T-helper 17 cell (primary cell): ENCODE measurements at places on chromosomes 6 and 20.

DNA sequence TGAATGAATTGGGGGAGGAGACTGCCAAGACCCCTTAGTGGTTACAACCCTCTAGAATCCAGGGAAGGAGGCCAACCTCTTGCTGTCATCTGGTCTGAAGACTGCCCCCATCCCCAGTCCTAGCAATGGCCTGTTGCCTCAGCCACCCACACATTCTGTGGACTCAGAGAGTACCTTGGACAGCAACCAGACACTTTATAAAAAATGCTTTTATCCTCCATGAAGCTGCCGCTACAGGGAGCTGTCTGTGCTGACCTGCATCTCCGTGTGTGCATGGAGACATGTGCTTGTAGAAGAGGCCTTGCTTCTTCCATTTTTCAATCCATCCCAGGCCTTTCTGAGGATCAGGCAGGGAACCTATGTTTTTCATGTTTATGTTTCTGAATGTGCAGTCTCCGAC lies 15.2 kb downstream of the CDH22 start:
- H3K4me3 ChIP-seq = no peak overlapping the region
- peaks cover 74% of the 10 kb centered on the region for H3K27me3 ChIP-seq
- H3K4me1 ChIP-seq = peaks cover 4% of the 10 kb centered on the region
- no peak for DNase-seq

DNA sequence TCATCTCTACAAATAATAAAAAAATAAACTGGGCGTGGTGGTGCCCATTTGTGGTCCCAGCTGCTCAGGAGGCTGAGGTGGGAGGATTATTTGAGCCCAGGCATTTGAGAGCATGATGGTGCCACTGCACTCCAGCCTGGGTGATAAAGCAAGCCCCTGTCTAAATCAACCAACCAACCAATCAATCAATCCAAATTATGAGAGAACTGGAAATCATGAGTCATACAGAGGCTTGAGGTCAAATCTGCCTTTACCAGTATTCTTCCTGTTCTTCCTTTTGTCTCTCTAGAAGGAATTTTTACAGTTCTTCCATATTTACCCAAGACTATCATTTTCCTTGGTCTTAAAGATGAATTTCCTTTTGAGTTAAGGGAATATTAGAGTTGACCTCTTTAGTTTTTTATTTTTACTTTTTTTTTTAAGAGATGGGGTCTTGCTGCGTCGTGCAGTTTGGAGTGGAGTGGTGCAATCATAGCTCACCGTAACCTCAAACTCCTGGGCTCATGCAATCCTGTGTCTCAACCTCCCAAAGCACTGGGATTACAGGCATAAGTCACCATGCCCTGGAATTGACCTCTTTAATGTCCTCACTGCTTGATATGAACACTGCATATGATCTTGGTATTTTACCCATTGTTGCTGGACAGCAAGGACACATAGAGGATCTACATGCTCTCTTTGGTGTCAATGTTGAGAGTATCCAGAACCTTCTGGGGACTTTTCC lies 44.1 kb upstream of the TXNDC5 start:
- H3K4me1 ChIP-seq = no peaks in the 10 kb centered on the region
- H3K36me3 ChIP-seq = no peaks in the 10 kb centered on the region

DNA sequence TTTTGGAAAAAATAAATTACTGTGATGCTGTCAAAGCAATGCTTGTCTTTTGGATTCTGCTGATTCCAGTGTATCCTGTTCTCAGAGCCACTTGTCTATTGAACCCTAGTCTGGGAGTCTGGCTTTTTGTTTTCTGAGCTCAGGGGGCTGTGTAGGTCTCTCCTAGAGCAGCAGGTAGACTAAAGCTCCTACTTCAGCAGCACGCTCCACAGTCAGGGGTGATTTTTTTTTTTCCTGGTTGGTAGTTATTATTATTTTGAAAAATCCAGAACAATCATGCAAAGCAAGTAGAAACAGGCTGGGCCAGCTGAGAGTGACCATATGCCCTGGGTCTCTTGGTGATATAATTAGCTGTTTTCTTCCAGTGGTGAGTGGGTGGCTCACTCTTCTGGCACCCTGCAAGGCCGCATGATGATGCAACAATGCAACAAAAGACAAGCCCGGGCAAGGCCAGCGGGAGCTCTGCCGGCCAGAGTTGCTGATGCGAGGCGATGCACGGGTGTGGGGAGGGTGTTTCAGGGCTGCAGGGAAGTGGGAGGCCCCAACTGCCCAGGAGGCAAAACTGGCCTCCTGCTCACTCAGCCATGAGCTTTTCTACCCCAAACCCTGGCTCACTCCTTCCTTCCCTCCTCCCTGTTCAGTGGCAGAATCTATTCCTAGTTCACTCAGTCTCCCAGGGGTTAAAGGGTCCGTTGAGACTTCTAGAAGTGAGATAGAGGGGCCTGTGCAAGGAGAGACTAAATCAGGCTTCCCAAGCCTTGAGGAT lies 11.5 kb upstream of the CDKN1A start:
- H3K27ac ChIP-seq = no peak overlapping the region
- peaks cover 4% of the 10 kb centered on the region for H3K36me3 ChIP-seq
- H3K4me3 ChIP-seq = no peak overlapping the region
- peaks cover 5% of the 10 kb centered on the region for H3K4me1 ChIP-seq
- H3K27me3 ChIP-seq = peaks cover 12% of the 10 kb centered on the region

DNA sequence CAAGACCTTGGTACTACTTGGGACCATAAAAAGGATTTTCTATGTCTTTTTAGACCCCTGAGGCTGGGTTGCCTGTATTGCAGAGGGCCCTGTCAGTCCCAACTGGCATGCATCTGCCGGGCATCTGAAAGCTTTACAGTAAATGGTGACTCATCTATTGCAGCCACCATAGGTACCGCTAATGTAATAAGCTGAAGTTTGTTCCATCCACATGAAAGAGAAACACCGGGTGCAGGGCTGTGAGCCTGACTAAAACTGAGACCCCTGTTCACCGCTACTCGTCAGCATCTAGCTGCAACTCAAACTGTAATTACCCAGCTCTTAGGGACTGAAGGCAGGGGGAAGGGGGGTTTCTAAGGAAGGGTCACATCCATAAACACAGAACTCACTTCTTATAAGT lies 49.5 kb downstream of the TRERF1 start:
- no peaks in the 10 kb centered on the region for H3K36me3 ChIP-seq
- peaks cover 62% of the 10 kb centered on the region for H3K4me1 ChIP-seq
- peak overlapping the region; percentile 25 for H3K4me3 ChIP-seq

DNA sequence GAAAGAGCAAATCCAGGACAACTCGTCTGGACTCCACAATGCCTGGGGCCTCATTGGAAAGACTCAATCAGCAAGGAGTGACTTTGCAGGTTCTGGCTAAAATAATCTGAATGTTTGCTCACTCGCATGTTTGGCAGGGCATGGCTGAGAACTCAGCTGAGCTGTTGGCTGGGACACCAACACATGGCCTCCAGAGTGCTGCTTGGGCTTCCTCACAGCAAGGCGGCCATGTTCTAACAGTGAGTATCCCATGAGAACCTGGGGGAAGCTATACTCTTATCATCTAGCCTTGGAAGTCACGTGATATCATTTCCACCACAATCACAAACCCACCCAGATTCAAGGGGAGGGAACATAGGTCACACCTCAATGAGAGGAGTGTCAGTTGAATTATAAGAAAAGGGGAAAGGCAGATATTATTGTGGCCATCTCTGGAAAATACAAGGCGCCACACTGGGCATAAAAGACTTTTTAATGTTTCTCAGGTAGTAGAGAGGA lies 23.1 kb upstream of the SHLD1 start:
- no peaks in the 10 kb centered on the region for H3K27me3 ChIP-seq
- H3K36me3 ChIP-seq = peaks cover 2% of the 10 kb centered on the region
- no peak for DNase-seq
- no peak overlapping the region for H3K27ac ChIP-seq
- H3K4me3 ChIP-seq = no peak overlapping the region
- peaks cover 6% of the 10 kb centered on the region for H3K4me1 ChIP-seq
